ENCODE measurements at places on chromosomes 13 and 19.
A peak's percentile ranks its signal among the peaks of the same experiment; 100 is the strongest.

DNA sequence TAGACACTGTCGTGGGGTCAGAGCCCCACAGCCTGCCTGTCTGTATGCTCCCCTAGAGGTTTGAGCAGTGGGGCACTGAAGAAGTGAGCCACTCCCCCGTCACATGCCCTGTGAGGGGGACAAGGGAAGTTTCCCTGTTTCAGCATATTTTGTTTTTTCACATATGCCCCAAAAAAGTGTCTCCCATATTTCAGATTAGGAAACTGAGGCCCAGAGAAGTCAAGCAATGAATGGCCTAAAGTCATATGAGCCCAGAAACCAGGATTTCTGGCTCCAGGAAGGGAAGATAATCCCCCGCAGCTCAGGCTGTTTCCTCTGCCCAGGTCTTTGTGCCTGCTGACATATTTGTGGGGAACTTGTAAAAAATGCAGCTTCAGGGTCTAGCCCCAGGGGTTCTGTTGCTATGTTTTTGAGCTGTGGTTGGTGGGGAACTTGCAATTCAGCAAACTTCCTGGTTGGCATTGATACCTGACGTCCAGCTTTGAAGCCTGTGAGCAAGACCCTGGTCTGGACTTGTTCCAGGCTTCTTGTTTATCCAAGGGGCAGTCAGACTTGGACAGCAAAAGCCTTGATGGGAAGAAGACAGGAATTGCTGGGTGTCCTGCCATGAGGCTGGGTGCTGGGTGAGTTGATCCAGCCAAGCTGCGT is 9.5 kb downstream of the RASL11A start:
- DNase-seq: no peak

DNA sequence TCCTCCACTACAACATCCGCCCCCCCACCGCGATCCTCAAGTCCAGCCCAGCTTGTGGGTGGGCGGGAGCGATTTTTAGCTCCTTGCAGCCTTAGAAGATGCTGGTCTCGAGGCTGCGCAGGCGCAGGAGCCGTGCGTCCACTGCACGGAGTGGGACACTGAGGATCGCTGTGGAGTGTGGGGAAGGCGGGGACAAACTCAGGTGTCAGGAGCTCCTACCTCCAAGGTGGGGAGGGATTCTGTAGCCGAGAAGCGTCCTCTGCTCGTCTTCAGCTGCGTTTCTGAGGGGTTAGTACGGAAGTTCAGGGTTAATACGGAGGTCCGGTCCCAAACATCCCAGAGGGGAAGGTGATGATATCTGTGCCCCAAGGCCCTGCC is at the start of gene RTBDN:
TSS of gene RTBDN (minus strand) at position 14 of the 378 bp plus-strand sequence. CDS start 4,600 bp downstream, outside the sequence.
- DNase-seq: no peak

DNA sequence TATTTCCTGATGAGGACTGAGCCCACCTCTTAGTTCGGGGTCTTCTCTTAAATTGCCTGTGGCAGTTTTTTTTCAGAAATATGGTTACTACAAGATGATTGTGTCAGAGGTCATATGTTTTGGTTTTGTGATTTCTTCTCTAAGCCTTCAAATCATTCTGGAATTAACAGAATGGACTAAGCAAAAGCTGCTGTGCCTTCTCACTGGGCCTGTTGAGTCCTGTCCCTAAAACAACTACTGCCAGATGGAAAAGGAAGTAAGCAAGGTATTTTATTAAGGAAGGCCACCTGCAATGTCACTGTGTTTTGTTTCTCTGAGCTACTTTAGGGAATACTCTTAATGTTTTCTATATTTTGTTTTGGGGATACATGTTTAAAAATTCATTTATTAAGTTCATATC is 470.8 kb downstream of the PCDH20 start:
- DNase-seq: no peak

DNA sequence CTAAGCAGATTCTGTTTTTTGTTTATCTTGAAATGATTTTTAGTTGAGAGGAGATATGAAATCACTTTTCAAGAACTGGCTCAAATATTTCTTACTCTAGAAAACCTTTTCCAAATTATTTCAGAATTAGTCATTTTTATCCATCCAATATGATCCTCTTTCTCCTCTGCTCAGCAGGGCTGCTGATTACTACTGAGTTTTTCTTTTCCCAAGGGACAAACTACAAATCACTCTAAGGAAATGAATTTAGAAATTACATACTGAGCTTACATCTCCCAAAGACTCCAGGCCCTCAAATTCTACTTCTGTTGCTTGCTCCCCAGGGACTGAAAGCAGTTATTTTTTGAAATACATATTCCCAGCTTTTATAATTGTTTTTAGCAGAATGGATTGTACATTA is 87.4 kb upstream of the UFM1 start:
- DNase-seq: peak; percentile 64

DNA sequence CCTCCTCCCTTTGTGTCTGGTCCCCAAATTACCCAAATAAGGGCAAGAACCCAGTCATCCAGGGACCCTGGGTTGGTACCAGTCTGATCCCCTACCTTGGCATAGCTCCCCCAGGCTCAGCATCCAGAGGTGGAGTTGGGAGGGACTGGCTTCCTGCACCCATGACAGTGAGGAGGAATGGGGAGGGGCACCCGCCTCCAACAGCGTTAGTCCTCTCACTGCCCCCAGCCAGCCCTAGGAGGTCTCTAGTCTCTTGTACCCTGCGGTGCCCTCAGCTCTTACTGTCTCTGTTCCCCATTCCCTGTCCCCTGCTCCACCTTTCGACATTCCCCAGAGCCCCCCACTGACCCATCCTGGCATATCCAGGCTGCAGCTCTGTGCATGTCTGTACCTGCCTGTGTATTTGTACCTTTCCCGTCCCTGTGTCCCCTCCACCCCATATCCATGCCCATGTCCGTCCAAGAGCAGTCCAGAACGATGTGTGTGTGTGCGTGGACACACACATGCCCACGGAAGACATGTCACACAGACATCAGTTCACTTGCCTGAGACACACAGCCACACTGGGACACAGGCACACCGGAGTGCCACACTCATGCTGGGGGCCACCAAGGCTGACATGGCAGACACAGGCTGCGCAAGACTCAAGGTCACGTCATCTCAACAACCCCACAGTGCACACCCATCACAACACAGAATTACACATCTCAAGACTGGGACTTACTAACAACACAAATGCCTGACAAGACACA is 17.8 kb downstream of the ERFL start:
- DNase-seq: no peak

DNA sequence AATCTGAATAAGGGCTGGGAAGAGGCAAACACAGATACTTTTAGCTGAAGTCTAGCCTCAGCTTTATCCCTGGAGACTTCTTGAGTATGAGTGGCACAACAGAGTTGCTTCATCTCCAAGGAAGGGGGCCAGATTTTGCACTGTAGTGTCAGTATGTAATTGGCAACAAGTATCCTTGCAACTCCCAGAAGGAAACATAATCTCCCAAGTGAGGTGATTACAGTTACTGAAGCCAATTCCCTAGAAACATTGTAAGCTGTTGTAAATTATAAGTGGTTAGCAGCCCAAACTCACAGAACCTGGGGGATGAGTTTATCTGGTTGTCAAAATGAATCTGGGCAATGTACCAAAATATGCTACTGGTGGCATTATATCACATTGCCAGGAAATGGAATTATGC is 2065.7 kb upstream of the PCDH20 start:
- peak; percentile 82 for DNase-seq

DNA sequence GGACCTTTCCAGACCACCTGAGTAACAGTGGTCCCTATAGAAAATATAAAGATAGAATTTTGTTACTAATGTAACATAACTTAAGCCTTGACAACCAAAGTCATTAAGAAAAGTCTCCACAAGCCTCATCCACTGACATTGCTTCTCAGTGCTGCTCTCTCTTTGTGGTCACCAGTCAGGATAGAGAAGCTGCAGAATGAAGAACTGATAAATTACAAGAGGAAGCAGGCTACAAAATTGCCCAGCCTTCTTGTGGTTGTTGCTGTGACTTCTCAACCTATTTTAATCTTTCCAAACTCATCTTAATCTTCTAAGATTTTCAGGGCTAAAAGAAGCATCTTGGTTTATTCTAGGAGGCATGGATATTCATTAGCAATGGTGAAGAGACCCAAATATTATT is 343.8 kb downstream of the MZT1 start:
- DNase-seq: no peak

DNA sequence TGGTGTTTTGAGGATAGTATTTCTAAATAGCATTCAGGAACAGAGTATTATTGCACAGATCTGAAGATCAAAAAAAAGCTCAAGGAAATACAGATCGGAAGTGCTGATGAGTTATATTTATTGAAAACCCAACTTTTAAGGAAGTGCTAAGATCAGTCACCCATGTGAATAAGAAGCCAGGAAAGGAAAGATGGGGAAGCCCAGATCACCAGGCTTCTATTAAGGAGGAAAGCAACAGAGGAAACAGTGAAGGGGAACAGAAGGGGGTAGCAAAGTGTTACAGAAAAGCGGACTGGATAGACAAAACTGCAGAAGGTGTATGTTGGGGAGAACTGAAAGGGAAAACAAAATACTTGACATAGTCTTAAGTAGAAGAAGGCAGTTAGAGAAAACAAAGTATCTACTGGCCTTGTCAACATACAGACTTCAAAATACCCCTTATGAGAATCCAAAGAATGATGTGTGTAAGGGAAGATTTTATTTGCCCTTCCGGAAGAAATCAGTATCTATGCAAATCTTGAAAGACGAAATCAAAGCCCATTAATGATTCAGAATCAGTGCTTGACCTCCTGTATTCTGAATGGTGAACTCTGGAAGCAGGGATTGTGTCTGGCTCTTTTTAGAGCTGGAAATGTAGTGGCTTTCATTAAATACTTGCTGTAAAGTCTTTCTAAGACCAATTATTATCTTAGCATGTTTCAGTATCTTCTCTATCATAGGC is 12.1 kb downstream of the UFM1 start:
- no peak for DNase-seq

- DNase-seq: no peak
Observed at GRCh38 chr19:56639217-56639616, 3.7 kb upstream of the SMIM17 start.

- no peak for DNase-seq
Observed at GRCh38 chr13:25722893-25723292, 328.9 kb downstream of the SHISA2 start.

DNA sequence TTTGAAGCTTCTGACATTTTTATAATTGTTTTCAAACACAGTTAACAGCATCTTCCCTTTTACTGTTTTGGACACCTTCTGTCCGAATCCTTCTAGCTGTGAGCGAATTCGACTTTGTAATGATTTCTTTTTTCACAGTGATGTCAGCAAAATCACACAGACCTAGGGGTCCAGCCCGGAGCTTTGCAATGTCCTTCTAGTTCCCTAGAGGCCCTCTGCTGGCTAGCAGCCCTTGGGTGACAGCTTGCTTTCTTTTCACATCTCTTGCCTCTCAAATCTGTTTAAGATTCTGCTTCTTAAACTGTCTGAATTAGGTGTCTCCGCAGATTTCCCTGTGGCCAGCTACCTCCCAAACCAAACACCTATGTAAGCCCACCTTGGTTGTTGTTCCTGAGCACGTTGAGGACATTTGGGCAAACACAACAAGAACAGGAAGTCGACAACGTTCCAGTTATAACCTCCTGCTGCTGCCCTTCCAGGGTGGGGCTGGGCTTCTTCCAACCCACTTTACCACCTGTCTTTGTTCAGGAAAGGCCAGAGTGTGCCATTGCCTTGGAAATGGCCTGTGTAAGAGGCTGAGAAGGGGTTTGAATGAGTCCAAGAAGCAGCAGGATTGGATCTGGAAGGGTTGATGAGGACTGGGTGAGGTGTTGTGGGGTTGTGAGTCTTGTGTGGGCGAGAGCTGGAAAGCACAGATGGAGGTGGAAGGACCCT is 123.1 kb downstream of the ATP8A2 start:
- DNase-seq: no peak

DNA sequence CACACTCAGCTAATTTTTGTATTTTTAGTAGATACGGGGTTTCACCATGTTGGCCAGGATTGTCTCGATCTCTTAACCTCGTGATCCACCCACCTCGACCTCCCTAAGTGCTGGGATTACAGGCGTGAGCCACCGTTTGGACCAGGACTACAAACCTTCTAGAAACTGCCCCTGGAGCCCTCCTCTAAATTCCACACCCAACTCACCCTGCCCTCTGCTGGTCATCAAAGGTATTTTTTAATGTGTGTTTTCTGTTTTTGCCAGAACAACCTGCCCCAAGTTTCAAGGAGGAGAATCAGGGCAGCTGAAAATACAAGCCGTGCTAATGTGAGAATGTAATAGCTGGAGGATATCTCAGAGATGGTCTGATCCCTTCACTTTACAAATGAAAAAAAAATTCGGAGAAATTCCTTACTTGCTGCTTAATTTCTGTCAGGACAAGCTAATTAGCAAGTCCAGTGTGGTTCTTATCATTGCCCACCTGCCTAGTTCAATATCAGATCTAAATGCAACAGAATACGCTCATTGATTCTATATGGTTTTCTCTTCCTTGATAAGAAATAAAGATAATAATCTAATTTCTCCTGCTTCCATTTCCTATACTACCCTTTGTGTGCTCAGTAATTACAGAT is 4.1 kb downstream of the ATP8A2 start:
- peak; percentile 13 for DNase-seq

GRCh38 chr19:5697022-5697889 is 7.2 kb downstream of the RPL36 start:
- no peak for DNase-seq

DNA sequence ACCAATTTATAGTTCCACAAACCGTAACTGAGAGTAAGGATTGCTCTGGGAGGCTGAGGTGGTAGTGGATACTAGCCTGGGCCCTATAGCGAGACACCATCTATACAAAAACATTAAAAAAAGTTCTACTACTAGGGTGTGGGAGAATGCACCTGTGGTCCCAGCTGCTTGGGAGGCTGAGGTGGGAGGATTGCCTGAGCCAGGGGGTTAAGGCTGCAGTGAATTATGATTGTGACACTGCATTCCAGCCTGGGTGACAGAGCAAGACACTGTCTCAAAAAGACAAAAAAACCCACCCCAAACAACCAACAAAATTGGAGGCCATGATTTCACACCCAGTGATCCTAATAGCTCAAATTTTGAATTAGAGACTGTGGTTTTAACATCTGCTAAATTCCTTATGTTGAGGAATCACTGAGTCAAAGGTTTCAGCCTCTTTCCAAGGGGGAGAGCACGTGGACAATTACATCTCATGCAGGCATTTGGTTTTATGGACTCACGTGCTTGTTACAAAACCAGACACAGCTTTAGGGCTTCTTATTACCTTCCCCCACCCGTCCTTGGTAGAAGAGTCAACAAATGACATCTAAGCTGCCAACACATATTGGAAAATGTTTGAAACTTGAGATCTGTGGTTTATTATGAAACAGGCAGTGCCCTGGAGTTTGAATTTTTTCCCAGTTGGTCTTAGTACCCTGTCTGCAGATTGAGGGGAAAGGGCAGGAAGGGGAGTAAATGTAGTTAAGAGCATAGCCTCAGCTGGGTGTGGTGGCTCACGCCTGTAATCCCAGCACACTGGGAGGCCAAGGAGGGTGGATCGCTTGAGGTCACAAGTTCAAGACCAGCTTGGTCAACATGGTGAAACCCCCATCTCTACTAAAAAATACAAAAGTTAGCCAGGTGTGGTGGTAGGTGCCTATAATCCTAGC is 18.5 kb downstream of the CYP2A6 start:
- peak; percentile 99 for DNase-seq

GRCh38 chr19:46718157-46718933 is 1.4 kb upstream of the PRKD2 start:
- no peak for DNase-seq

Measured in stromal cell of bone marrow (primary cell).